SW 1271 (cell line): ENCODE measurements at places on chromosomes 3 and 15.

DNA sequence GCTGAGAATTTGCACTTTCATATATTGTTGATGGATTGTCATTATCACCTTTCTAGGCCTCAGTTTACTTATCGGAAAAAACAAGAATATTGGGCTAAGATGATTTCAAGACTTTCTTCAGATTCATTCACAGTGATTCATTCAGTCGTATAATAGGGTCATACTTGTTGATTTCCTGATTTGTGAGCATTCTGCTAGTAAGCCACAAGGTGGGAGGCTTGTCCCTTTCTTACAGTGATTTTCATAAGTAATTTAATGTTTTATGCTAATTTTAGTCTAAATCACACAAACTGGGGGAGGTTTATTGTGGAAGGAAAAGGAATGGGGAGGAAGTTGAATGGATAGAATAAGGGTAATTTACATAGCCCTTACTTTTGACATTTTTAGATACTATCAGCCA lies 126.8 kb upstream of the GOLGA6L4 start:
- peak; percentile 24 for DNase-seq

DNA sequence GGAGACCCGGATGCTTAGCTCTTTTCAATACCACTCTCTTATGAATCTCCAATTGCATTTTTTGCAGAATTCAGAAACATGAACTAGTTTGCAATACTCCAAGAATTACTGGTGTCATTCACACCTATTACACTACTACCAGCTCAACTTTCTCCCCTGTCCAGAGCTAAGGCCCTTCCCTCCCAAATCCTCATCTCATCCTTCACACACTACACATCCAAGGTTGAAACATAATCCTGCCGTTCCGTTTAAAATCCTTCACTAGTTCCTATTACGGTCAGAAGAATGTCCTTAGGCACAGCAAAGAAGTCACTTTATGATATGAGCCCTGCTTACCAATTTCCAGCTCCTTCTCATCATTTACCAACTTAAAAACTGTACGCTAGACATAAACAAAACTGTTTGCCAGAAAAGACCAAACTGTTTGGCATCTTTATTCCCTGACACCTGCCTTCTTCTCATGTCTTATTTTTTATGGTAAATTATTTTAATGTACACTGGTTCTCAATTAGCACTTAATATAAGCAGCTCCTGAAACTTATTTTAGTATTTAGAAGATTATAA lies 22.6 kb downstream of the TBL1XR1 start:
- no peak for DNase-seq

DNA sequence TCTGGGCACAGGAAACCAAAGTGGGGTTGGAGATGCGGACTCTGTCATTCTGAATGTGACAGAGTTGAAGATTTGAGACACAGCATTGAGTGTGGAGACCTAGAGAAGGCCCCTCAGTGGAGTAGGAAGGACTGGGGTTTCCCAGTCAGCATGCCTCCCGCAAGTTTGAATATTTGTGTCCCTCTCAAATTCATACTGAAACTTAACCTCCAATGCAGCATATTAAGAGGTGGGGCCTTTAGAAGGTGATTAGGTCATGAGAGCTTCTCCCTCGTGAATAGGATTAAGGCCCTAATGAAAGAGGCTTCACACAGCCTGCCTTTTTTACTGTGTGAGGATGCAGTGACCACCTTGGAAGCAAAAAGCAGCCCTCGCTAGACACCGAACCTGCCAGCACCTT lies 8.0 kb downstream of the HDDC3 start:
- DNase-seq: no peak

DNA sequence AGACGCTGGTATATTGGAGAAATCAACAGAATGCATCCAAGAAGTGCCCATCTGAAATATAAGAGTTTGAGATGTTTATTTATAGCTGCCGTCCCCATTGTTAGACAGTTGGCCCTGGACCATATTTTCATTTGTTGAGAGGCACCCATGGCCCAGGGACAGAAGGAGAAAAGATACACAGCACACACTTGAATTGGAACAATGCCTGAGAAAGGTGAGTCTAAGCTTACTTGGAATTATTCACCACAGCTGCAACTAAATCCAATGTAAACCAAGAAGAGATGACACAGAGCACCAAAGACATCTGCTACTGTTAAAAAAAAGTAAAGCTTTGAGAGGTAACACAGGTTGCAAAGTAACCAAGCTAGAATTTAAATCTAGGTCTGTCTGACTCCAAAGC lies 525.5 kb upstream of the NAALADL2 start:
- DNase-seq: no peak

- DNase-seq: no peak
Measured at GRCh38 chr3:177596248-177596815, 399.1 kb upstream of the TBL1XR1 start.

DNA sequence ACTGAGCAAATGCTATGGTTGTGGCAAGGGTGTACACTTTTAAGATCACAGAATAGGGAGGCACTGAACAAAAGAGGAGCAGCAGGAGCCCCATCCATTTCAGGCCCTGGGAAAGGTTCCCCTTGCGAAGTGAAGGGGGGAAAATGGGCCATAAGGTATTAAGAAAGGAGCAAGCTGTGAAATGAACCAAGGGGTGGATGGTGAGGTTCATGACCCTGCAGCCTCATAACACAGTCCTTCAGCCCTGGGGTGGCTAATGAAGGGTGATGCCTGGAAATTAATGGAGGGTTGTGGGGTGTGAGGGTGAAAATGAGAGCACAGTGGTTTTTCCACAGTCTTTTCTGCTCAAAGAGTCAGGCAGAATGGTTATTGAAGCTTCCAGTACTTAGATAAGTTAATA lies 150.1 kb downstream of the PDZRN3 start:
- DNase-seq: no peak

- no peak for DNase-seq
Measured at GRCh38 chr3:133429063-133429462, 29.2 kb downstream of the BFSP2 start.

GRCh38 chr3:73827725-73828211 lies 203.0 kb upstream of the PDZRN3 start:
- DNase-seq: no peak

GRCh38 chr3:66467996-66468735 lies 32.7 kb downstream of the LRIG1 start:
- DNase-seq: no peak
